ENCODE measurements at places on chromosomes 6 and 20. TPM values are rescaled to one million over a fixed set of nuclear protein-coding genes. Genes with fewer than 3 reads are reported as not detected.

- H3K4me1 ChIP-seq, result peaks cover 1% of the 10 kb centered on the region
- DNase-seq, result no peak
- H3K36me3 ChIP-seq, result no peaks in the 10 kb centered on the region
- H3K4me3 ChIP-seq, result no peak overlapping the region
- H3K27ac ChIP-seq, result no peak overlapping the region
- H3K27me3 ChIP-seq, result no peaks in the 10 kb centered on the region
These were observed 202.7 kb downstream of the CLIC5 start for GRCh38 chr6:45812922-45813321.

DNA sequence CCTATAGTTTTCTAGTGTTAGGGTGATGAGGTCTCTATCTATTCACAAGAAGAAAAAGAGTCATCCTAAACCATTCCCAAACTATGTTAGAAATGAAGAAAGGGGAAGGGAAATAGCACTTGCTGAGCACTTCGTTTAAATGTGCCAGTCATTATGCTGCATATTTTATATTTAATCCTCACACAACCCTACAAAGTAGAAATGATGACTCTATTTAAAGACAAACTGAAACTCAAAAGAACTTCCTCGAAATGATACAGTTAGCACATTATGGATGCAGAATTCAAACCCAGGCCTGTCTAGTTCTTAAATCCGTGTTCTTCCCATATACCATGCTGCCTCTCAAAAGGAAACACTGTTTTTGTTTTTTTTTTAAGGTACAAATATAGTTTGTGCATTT lies 174.6 kb downstream of the GMPR start:
- H3K36me3 ChIP-seq, result peaks cover 3% of the 10 kb centered on the region
- peak overlapping the region; percentile 68 for H3K4me3 ChIP-seq
- no peaks in the 10 kb centered on the region for H3K27me3 ChIP-seq
- no peak for DNase-seq

The SLC22A7 gene
- not detected for total RNA-seq

DNA sequence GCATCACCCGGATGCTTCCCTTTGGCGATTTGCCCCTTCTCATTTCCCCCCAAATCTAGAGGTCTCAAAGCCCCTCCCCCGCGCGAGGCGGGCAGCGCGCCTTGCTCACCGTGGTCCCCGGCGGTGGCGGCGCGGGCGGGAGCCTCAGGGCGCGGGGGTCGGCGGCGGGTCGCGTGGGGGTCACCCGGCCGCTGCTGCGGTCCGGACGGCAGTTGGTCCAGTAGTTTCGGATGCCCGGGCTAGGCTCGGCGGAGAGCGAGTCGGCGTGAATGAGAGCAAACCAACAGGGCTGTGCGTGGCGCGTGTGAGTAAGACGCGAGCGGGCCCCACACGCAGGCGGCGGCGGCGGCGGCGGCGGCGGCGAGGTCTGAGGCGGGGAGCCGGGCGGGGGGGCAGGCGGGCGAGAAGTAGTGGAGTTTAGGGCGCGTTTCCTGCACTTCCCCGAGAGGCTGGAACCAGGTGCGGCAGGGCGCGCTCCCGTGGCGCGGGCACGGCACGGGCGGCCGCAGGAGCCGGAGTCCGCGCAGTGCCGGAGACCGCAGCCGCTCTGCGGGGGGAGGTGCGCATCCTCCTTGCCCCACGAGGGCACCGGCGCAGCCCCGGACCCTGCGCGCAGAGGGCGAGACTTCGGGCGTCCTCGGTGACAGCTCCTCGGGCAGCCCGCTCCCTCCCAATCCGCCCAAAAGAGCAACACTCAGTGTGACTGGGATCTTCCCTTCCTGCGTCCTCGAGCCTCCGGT lies 567 bp downstream of the HS3ST5 start:
- H3K36me3 ChIP-seq, result no peaks in the 10 kb centered on the region
- H3K4me1 ChIP-seq, result no peaks in the 10 kb centered on the region
- H3K4me3 ChIP-seq, result no peak overlapping the region
- peaks cover 42% of the 10 kb centered on the region for H3K27me3 ChIP-seq

DNA sequence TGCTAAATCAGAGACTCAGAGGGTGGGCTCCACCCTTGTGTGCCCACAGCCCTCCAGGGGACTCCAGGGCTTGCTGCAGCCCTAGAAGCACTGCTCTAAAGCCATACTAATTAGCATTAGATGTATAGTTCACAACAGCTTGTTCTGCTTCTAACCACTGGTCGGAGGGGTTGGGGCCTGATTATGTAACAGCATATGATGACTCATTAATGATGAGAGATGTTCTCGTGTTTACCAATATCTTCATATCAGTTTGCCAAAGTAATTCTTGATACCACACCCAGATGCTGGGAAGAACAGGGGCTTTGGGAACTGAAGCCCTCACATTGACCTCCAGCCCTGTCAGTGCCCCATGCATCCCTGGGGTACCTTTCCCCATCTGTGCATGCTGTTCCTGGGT lies 104.1 kb upstream of the FOXA2 start:
- H3K27me3 ChIP-seq, result no peaks in the 10 kb centered on the region
- H3K4me1 ChIP-seq, result no peaks in the 10 kb centered on the region
- H3K27ac ChIP-seq, result no peak overlapping the region

The BTN2A1 gene
- 33.7 TPM for total RNA-seq

GRCh38 chr20:33028875-33029274 lies 2.6 kb upstream of the BPIFB6 start:
- no peak overlapping the region for H3K4me3 ChIP-seq
- H3K27me3 ChIP-seq, result no peaks in the 10 kb centered on the region
- DNase-seq, result no peak
- no peak overlapping the region for H3K27ac ChIP-seq
- H3K36me3 ChIP-seq, result no peaks in the 10 kb centered on the region

GRCh38 chr6:43021270-43022047 lies at the start of gene RRP36:
Gene RRP36, plus strand, starts transcription at chr6:43021623. Its CDS starts 32 bp downstream, at chr6:43021655.
- peak within 1 kb of the TSS; percentile 98 for H3K4me3 ChIP-seq
- peaks cover 51% of the 10 kb centered on the region for H3K36me3 ChIP-seq
- peaks cover 24% of the 10 kb centered on the region for H3K4me1 ChIP-seq
- H3K27me3 ChIP-seq, result no peaks in the 10 kb centered on the region
- peak; percentile 60 for DNase-seq

- H3K4me1 ChIP-seq, result peaks cover 14% of the 10 kb centered on the region
- H3K27ac ChIP-seq, result no peak overlapping the region
- peaks cover 13% of the 10 kb centered on the region for H3K36me3 ChIP-seq
- H3K27me3 ChIP-seq, result no peaks in the 10 kb centered on the region
- no peak overlapping the region for H3K4me3 ChIP-seq
These were observed 22.7 kb downstream of the MRPL14 start for GRCh38 chr6:44104481-44105021.

DNA sequence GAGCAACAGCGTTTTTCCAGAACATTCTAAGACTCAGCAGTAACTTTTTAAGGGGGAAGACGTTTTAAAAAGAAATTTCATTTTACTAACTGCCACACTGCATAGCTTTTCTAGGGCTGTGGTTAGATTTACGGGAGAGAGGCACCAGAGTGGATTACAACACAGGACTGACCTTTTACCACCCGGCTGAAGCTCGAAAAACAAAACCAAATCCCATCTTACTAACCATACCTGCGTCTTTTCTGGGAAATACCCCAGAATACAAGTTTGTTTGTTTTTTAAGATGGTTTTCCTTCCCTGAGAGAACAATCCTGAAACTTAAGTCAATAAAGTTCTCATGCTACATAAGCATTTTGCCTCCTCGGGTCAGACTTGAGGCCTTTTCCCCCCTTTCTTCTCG lies 209.3 kb upstream of the SOX4 start:
- no peaks in the 10 kb centered on the region for H3K4me1 ChIP-seq
- H3K4me3 ChIP-seq, result no peak overlapping the region
- DNase-seq, result no peak
- no peaks in the 10 kb centered on the region for H3K36me3 ChIP-seq
- no peak overlapping the region for H3K27ac ChIP-seq

All from activated CD4-positive, alpha-beta T cell treated with anti-CD3 and anti-CD28 coated beads, Interleukin-2, amount 10 ng/mL, durations not matched to agents 7 days and 5 days (primary cell).